ENCODE measurements at places on chromosomes 4 and X.
A peak's percentile ranks its signal among the peaks of the same experiment; 100 is the strongest.

- DNase-seq: no peak
These were observed 91.0 kb upstream of the TRIM2 start for GRCh38 chr4:153113061-153113837.

DNA sequence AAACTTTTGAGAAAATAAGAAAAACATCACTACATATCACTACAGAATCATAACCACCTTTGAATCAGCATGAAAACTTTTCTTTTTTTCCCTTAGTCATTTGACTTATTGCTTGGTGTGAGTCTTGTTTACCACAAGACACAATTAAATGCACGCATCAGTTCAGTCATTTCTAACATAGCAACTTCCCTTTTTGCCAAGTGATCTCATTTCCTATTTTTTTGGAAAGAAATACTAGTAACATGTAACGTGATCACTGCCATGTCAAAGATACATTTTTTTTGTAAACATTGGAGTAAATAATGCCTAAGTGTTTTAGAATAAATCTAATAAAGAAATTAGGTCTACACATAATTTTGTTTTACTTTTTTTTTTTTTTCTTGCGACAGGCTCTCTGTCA lies 5.1 kb upstream of the CXCL8 start:
- DNase-seq: peak; percentile 83

GRCh38 chr4:147118528-147118927 lies 172.9 kb upstream of the TTC29 start:
- no peak for DNase-seq

- no peak for DNase-seq
These were observed 76.9 kb downstream of the COL4A6 start for GRCh38 chrX:108361316-108361715.

DNA sequence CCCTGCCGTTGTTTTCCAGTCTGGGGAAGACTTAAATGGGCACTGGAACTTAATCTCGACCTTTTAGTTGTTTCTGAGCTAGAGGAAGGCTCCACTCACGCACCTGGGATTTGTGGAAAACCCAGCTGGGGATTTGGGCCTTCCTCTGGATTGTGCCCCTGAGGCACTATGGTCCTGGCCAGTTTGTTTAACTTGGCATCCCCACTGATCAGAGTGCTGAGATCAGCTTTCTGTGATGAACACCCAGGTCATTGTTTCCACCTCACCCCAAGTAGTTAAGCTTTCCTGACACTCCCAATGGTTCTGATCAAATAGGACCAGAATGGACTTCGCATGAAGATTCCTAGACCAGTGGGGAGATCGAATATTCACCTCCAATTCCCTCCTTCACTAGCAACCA lies 20.5 kb upstream of the NAP1L5 start:
- no peak for DNase-seq

DNA sequence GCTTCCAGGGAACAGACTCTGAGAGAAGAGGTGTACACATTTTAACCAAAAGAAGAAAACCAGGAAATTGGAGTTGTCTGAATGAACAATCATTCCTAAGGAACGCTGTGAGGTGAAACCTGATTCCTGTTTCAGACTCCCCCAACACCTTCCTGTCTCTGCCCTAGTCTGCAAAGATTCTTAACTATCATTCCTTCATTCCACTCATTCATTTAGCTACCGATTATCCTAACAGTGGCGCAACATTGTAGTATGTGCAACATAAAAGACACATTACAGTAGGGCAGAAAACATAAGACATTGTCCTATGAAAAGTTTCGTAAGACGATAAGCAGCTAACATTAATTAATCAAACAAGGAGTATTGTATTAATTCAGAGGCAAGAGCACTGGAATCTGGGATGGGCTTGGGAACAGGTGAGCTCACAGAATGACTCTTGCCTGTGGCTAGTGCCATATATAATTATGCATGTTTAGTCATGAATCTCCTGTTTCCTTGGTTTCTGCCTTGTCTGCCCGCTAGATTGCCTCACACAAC lies 23.8 kb upstream of the ADH7 start:
- DNase-seq: no peak

GRCh38 chrX:108313669-108314068 lies 124.6 kb downstream of the COL4A6 start:
- DNase-seq: no peak

DNA sequence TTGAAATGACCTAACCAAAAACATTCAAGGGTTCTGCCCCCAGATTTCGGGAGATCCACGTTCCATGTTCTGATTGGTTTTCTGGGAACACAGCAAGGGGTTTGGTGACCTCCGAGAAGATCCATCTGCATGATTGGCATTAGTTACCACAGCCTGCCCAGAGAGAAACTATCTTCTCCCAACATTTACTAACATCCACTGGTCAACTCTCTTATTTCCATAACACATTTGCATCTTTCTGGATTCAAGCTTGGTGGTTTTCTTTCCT lies 15.6 kb downstream of the SHOX start:
- no peak for DNase-seq

GRCh38 chr4:67712000-67712625 lies 11.2 kb upstream of the UBA6 start:
- DNase-seq: no peak

DNA sequence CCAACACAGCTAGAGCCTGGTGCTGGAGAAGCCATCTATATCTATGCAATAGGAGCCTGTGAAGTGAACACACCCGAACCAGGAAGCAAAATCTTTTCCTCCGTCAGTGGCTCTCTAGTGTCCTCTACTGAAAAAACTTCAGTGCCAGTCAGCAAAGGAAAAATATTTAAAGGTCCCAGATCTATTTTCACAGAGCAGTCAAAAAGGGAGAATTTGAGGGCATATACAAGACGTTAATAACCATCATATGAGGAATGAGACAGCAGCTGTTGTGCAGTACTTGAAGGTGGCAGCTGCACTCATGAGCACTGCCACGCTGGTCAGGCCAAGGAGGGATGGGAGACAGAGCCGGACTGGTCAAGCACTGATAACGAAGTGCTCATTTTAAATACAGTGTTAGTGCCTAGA lies 14.4 kb downstream of the MCUB start:
- no peak for DNase-seq

- DNase-seq: no peak
These were observed 26.1 kb upstream of the FAT1 start for GRCh38 chr4:186749611-186750281.

- no peak for DNase-seq
These were observed 23.4 kb upstream of the PPP3CA start for GRCh38 chr4:101370663-101371210.

DNA sequence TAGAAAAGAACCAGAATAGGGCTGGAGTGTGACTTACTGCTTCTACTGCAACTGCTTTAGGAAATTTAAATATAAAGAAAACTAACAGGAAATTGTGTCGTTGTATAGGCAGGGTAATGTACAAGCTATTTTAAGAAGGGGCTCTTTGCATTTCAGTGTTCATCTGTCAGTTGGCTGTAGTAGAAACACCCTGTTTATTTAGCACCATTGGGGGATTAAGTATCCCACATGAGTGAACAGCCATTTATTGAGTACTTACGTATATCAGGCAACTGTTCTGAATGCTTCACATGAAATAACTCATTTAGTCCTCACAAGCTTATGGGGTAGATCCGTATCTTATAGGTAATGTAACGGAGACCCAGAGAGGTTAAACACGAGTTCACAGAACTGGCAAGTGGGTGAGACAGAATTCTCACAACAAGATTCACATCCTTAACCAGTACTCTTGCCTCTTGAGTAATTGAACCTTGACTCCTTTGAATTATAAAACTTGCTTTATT lies 23.9 kb downstream of the STIM2 start:
- no peak for DNase-seq

DNA sequence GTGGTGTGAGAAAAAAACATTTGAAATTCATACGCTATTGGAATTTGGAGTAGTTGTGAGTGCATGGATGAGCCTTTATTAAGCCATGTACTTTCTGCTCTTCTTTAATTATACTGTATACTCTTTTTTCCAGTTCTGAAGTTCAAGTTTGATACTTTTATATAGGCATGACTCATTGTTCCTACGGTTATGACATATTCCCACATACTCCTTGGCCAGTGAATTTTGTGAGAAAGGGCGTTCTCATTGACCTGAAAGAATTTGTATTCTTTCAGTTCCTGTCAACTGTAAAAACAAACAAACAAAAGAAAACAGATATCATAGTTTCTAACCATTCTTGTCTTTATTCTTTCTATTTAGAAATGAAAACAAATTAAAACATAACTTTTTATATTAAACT lies 407.3 kb downstream of the MAPK10 start:
- no peak for DNase-seq

DNA sequence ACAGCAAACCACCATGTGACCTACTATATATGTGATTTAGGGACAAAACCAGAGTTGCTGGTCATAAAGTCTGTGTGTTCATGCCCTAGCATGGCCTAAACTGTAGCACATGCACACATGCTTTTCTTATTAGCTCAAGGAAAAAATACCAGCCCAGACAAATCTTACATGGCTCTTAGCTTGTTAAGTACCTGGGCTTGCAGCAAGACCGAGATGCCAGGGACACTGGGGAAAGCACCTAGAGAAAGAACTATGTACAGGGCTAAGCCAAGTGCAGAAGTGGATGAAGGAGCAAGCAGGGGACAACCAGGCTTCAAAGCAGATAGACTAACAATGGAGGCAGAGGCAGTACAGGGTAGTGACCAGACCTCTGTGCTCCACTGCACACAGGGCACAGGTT lies 3.4 kb upstream of the GABRE start:
- DNase-seq: no peak

GRCh38 chr4:44914748-44915147 lies 188.4 kb upstream of the GNPDA2 start:
- no peak for DNase-seq

DNA sequence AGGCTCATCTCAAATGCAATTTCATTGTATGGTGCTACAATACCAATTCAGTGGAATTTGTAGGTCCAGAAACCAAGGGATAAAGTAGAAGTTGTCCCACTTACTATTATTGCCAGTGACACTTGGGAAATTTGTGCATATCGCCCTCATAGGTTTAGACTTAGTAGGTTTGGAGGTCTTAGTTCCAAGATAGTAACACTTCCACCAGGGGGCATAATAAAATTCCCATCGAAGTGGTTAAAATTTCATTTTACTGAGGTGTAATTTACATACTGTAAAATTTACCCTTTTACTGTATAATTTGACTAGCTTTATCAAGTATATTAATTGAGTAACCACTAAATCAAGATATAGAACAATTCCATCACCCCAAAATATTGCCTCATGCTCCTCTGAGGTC lies 174.6 kb downstream of the INPP4B start:
- DNase-seq: no peak
